NCI-H2171 (cell line): ENCODE measurements at places on chromosomes 11 and 22.

- DNase-seq = no peak
Observed at GRCh38 chr11:97351939-97352338, 962.1 kb downstream of the JRKL start.

DNA sequence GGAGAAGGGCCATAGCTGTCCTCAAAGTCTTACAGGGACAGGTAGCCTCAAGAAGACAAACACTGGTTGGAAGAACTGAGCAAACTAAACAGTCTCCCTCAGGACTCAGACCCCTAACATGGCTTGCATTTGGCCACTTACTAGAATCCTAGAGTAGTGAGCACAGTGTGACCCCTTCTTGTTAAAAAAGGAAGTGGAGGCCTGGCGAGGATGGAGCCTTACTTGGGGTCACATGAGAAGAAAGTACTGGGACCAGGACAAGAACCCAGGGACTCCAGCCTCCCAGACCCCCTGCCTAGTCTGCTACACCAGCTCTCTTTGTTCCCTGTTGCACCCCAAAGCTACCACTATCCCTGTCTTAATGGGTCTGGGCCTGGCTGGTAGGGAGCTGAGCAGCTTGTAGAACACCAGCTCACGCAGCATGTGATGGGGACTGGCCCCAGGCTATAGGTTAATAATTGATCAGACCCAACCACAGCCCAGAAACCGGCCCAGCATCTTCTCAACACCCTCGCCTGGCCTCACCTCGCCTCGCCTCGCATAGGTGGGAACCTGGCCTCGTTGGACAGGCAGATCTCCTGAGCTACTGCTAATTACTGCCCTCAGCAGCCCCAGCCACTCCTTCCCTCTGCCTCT is 17.6 kb downstream of the DGAT2 start:
- no peak for DNase-seq

GRCh38 chr22:33381531-33382406 is 323.6 kb upstream of the SYN3 start:
- DNase-seq = no peak

DNA sequence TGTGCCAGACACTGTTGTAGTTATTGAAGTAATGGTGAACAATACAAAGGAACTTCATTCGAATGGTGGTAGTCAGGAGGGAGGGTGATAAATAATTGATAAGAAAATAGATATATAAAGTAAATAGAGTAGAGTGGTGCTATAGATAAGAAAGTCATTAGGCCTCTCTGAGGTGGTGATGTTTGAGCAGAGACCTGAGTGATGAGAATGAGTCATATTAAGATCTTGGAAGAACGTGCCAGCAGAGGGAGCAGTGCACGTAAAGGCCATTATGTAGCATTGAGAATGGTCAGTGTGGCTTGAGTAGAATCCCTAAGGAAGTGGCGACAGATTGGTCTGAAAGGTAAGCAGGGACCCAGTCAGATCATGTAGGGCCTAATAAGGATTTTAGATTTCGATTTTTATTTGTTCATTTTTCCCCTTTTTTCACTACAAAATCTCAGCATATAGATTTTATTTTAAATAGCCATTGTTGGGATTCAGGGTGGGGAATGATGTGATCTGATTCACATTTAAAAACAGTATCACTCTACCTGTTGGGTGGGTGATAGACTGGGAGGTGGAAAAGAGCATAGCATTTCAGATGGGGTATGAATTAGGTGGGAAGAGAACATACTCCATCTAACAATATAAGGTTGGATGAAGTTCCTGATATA is 44.7 kb downstream of the CCDC90B start:
- DNase-seq = no peak

DNA sequence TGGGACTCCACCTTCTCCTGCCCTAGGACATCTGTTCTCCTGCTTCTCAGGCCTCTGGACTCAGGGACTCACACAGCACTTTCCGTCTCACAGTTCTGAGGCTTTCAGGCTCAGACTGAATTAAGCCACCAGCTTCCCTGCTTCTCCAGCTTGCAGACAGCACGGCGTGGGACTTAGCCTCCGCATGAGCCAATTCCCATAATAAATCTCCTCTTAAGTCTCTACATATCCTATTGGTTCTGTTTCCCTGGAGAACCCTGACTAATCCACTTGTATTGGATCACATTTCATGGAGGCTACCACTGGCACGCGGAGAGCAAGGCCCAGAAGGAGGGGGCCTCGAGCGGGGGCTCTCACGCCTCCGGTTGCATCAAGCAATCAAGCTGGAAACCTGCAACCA is 1313.6 kb downstream of the TBC1D22A start:
- DNase-seq = no peak

DNA sequence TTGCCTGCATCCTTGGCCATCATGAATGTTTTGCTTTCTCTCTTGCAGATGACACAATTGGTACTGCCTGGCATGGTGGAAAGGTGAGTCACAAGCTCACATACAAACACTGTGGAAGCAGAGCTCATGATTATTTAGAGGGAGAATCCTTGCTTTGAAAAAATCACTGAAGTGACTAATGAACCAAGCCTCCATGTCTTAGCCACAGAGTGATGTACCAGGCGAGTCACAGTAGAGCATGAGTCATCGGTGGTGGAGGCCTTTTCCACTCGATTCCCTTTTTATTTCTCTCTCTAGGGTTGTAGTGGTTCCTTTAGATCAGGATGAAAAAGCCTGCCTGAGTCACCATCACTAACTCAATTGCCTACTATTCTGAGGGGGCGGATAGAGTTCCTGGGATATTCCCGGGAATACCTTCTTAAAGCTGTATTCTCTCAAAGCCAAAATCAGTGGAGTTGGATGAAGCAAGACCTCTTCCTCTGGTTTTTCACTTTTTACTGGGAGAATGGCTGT is 49.6 kb upstream of the ALKBH3 start:
- DNase-seq = no peak

DNA sequence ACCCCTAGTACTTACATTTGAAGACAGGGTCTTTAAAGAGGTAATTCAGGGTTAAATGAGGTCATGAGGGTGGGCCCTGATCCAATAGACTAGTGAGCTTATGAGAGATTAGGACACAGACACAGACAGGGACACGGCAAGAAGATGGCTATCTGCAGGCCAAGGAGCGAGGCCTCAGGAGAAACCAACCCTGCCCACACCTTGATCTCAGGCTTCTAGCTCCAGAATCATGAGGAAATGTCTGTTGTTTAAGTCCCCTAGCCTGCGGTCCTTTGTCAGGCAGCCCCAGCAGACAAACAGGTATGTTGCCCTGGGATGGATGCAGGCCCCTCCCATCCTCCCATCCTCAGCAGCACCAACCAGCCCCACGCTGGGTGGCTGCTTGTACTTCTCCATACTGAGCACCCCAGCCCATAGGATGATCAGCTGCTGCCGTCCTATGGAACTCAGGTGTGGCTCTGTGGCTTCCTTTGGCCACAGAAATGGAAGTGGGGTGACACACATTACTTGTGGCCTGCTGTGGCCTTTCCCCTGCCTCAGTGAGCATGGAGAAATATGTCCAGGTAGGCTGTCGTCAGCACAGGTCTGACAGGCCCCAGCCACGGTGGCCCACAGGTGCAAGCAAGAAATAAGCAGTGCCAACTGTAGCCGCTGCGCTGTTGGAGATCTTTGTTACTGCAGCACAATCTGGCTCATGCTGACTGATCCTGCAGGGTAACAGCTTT is 7.9 kb downstream of the GNB1L start:
- no peak for DNase-seq

GRCh38 chr22:37155971-37156370 is 6.3 kb upstream of the IL2RB start:
- DNase-seq = no peak

- DNase-seq = peak; percentile 78
Observed at GRCh38 chr11:1262172-1263006, 39.5 kb downstream of the MUC5B start.

- no peak for DNase-seq
Observed at GRCh38 chr11:124109377-124109776, 5.9 kb upstream of the VWA5A start.

GRCh38 chr11:78929207-78929905 is 354.7 kb upstream of the NARS2 start:
- no peak for DNase-seq

DNA sequence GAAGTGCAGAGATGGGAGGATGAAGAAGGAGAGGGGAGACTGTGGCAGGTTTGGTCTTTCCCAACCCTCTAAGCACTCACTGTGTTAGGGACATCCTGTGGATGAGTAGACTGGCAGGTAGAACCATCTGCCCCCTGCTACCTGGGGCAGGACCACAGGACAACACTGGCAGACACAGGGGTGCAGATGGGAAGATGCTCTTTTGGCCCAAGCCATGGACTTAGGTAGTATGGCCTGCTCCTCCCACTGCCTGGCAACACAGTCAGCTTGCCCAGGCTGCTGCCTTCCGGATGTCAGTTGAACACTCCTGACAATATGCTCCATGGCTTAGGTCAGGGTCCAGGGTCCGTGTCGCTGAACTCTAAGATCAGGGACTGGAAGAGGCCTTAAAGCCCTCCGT is 140.7 kb upstream of the NAV2 start:
- no peak for DNase-seq

- peak; percentile 41 for DNase-seq
Observed at GRCh38 chr22:43346521-43346929, 3.4 kb upstream of the SCUBE1 start.

- no peak for DNase-seq
Observed at GRCh38 chr22:32864041-32864440, 62.5 kb downstream of the TIMP3 start.

DNA sequence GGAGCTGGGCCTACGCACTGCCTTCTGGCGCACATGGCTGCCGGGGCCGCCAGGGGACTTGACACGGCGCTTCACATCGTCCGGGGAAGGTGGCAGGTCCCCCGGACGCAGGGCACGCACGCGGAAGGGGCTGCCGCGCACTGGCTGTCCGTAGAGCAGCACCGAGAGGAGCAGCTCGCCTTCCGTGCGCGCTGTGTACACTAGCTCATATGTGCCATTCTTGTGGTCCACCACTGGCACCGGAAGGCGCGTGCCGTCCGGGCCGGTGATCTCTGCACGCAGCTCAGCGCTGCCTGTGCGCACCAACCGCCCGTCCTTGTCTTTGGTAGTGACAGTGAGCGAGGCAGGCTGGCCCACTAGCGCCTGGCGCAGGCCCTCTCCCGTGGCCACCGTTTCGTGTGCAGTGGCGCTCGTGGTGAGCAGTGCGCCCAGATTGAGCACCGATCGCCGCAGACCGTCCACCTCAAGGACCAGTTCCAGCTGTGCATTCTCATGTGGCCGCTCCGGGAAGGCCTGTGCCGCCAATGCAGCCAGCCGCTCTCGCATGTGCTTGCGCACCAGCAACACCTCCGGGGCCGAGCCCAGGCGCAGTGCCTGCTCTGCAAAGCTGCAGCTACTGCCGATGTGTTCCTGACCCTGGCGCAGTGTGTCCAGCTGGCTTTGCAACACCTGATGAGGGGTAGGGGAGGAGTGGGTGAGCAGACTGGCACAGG is 15.7 kb upstream of the HPX start:
- no peak for DNase-seq

GRCh38 chr22:20843501-20843900 is 15.1 kb downstream of the PI4KA start:
- DNase-seq = no peak
